AML-193 (cell line): ENCODE measurements at places on chromosomes 7 and 10.

GRCh38 chr7:41699516-41699915, 3.4 kb downstream of the INHBA start:
- DNase-seq: peak; percentile 29

- no peak for DNase-seq
Observed at GRCh38 chr7:105909742-105910141, 33.3 kb upstream of the ATXN7L1 start.

DNA sequence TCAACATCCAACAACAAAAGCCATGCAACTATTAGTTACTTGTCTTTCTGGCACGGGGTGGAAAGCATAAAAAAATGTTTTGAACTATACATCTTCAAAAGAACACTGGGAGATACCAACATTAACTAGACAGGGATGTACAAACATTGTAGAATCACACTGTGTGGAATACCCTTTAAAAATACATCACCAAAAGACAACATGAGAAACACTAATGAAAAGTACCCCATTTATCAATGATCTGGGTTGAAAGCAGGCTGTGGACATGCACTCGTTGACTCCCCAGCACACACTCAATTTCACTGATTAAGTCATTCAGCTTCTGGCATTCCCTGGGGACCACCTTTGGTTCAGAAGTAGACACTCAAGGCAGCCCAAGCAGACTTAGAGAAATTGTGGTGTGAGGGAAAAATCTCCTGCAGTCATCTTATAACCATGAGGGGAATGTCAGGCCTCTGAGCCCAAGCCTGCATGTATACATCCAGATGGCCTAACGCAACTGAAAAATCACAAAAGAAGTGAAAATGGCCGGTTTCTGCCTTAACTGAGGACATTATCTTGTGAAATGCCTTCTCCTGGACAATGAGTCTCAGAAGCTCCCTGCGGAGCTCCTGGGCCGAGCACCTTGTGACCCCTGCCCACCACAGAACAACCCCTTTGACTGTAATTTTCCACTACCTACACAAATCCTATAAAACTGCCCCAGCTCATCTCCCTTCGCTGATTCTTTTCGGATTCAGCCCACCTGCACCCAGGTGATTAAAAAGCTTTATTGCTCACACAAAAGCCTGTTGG, 53.0 kb downstream of the CACUL1 start:
- no peak for DNase-seq

DNA sequence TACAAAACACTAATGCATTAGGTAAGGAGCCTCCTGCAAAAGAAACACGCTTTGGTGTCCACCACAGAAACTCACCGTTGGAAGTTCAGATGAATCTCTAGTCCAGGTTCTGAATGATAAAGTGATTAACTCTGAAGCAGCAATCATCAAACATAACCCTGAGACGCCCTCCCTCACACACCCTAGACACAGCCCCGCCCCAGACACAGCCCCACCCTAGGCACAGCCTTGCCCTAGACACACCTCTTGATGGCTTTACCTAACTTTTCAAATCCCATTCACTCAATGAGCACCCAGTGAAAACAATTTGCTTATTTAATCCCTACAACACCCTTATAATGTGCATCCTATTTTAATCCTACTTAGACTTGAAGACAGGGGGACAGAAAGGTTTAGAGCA, 21.3 kb upstream of the TMEM254 start:
- DNase-seq: no peak

DNA sequence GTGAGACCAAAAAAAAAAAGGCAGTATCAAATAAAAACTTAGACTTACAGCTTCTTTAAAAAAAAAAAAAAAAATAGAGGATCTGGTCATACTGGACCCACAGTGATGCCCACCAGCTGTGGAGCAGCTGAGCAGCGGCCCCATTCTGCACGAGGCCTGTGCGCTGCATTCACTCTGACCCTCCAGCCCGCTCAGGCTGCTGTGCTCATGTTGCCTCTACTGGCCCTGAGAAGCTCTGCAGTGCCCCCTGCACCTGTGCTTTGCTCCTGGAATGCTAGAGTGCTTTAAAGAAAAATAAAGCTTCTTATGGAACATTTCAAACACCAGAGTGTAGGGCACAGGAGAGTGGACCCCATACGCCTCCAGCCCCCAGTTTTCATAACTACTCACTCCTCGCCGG, 33.2 kb downstream of the TMEM120A start:
- DNase-seq: no peak

- DNase-seq: no peak
Observed at GRCh38 chr10:60565492-60565891, 175.8 kb upstream of the ANK3 start.

GRCh38 chr10:35336084-35336831, at the start of gene CCNY:
TSS of gene CCNY (plus strand) at chr10:35336509. CDS start at chr10:35337054, 545 bp downstream.
- peak; percentile 32 for DNase-seq

- DNase-seq: peak; percentile 98
Observed at GRCh38 chr10:114024876-114025610, 18.6 kb upstream of the ADRB1 start.
